Large intestine (tissue), 12 donors: ENCODE measurements at places on chromosomes 6 and 20. TPM values are rescaled to one million over a fixed set of nuclear protein-coding genes. Genes with fewer than 3 reads are reported as not detected.
A peak's percentile ranks its signal among the peaks of the same experiment; 100 is the strongest.

DNA sequence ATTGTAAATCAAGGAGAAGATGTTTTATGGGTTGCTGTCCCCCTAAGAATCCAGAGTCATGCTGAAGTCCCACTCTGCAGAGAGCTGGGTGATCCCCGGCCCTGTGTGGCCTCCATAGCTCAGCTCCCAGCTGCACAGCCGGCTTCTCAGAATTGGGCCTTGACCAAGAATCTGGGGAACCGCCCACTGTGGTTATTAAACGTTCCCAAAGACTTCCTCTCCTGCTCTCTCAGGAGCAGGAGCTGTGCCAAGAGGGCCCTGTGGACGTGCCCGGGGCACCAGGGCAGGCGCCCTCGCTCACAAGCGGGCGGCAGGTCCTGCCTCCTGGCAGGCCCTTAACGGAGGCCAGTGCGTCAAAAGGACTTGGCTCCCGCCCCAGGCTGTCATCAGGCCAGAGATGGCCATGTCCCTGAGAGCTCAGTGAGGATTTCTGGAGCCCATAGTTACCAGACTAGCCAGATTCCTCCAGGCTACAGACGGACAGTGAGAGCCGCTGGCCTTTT lies 30.4 kb downstream of the ZC3H12D start:
- peaks cover 3% of the 10 kb centered on the region for H3K27me3 ChIP-seq
- H3K27ac ChIP-seq: no peak overlapping the region
- H3K36me3 ChIP-seq: no peaks in the 10 kb centered on the region
- no peak overlapping the region for H3K4me3 ChIP-seq

GRCh38 chr6:156378853-156379252 lies 398.3 kb upstream of the ARID1B start:
- no peak overlapping the region for H3K4me3 ChIP-seq
- H3K36me3 ChIP-seq: no peaks in the 10 kb centered on the region
- H3K27me3 ChIP-seq: no peaks in the 10 kb centered on the region
- no peaks in the 10 kb centered on the region for H3K4me1 ChIP-seq

GRCh38 chr20:51758978-51759544 lies 9.1 kb downstream of the ATP9A start:
- no peaks in the 10 kb centered on the region for H3K27me3 ChIP-seq
- peak overlapping the region; percentile 80 for H3K27ac ChIP-seq
- H3K4me3 ChIP-seq: no peak overlapping the region
- peaks cover 28% of the 10 kb centered on the region for H3K4me1 ChIP-seq
- DNase-seq: no peak

DNA sequence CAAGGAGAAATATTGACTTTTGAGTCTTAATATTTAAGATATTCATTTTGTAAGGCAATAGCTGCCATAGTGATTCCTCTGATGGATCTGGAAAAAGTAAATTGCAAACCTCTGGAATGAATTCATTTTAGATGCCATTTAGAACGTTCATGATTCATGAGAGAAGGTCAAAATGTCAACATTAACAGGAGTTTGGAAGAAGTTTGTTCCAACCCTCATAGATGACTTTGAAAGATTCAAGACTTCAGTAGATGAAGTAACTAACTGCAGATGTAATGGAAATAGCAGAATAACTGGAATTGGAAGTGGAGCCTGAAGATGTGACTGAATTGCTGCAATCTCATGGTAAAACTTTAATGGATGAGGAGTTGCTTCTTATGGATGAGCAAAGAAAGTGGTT lies 100.9 kb upstream of the CCN2 start:
- no peak overlapping the region for H3K4me3 ChIP-seq
- H3K27ac ChIP-seq: no peak overlapping the region
- DNase-seq: no peak

- peaks cover 59% of the 10 kb centered on the region for H3K27me3 ChIP-seq
- no peak overlapping the region for H3K27ac ChIP-seq
- DNase-seq: no peak
- H3K4me3 ChIP-seq: no peak overlapping the region
- H3K4me1 ChIP-seq: no peaks in the 10 kb centered on the region
Measured at GRCh38 chr20:38715646-38716045, 8.6 kb upstream of the SLC32A1 start.

- no peak overlapping the region for H3K4me3 ChIP-seq
- no peak overlapping the region for H3K27ac ChIP-seq
- DNase-seq: no peak
- no peaks in the 10 kb centered on the region for H3K4me1 ChIP-seq
- H3K27me3 ChIP-seq: no peaks in the 10 kb centered on the region
- H3K36me3 ChIP-seq: no peaks in the 10 kb centered on the region
Measured at GRCh38 chr6:13907001-13907350, 17.8 kb upstream of the RNF182 start.

- no peak overlapping the region for H3K4me3 ChIP-seq
- H3K36me3 ChIP-seq: no peaks in the 10 kb centered on the region
- no peaks in the 10 kb centered on the region for H3K4me1 ChIP-seq
- H3K27ac ChIP-seq: no peak overlapping the region
Measured at GRCh38 chr20:1684872-1685271, 27.3 kb upstream of the SIRPG start.

DNA sequence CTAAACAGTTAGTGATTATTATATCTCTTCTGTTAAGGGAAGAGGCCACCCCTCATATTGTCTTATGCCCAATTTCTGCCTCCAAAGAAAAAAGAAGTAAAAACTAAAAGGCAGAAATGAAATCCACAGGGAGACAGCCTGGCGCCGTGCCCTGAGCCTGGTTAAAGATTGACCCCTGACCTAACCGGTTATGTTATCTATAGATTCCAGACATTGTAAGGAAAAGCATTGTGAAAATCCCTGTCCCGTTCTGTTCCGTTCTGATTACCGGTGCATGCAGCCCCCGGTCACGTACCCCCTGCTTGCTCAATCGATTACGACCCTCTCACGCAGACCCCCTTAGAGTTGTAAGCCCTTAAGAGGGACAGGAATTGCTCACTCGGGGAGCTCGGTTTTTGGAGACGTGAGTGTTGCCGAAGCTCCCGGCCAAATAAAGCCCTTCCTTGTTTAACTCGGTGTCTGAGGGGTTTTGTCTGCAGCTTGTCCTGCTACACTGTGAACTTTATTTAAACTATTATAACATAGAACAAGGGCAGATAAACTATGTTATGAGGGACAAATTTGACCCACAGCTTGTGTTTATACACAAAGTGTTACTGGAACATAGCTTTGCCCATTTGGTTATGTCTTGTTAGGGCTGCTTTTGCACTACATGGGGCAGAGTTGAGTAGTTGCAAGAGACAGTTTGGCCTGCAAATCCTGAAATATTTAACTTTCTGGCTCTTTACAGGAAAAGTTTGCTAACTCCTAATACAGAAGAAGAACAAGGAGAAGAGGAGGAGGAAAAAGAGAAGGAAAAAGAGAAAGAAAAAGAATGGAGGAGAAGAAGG lies 49.6 kb downstream of the CD24 start:
- peak overlapping the region; percentile 33 for H3K27ac ChIP-seq
- peak overlapping the region; percentile 21 for H3K4me3 ChIP-seq
- no peaks in the 10 kb centered on the region for H3K27me3 ChIP-seq
- peaks cover 4% of the 10 kb centered on the region for H3K4me1 ChIP-seq
- H3K36me3 ChIP-seq: no peaks in the 10 kb centered on the region

- no peaks in the 10 kb centered on the region for H3K27me3 ChIP-seq
- H3K4me3 ChIP-seq: no peak overlapping the region
- H3K36me3 ChIP-seq: no peaks in the 10 kb centered on the region
Measured at GRCh38 chr6:15434823-15435380, 189.0 kb downstream of the JARID2 start.

GRCh38 chr6:142592876-142593275 lies 291.1 kb downstream of the ADGRG6 start:
- no peaks in the 10 kb centered on the region for H3K36me3 ChIP-seq
- H3K27me3 ChIP-seq: peaks cover 2% of the 10 kb centered on the region
- no peak for DNase-seq
- no peaks in the 10 kb centered on the region for H3K4me1 ChIP-seq

DNA sequence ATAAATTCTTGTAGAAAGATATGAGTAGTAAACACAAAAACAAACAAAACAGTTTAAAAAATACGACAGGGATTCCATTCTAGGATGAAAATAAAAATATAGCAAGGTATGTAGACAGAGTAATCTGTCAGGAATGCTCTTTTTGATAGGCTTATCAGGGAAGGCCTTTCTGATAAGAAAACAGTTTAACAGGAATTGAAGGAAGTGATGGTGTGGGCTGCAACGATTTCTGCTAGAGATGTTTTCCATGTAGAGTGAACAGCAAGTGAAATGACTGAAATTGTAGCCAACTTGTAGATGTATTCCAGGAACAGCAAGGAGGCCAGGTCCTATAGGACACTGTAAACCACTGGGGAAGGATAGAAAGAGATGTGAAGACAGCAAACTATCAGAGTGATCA lies 689.7 kb upstream of the GJE1 start:
- H3K27ac ChIP-seq: no peak overlapping the region
- H3K4me1 ChIP-seq: no peaks in the 10 kb centered on the region
- no peaks in the 10 kb centered on the region for H3K36me3 ChIP-seq
- H3K4me3 ChIP-seq: no peak overlapping the region
- no peak for DNase-seq

DNA sequence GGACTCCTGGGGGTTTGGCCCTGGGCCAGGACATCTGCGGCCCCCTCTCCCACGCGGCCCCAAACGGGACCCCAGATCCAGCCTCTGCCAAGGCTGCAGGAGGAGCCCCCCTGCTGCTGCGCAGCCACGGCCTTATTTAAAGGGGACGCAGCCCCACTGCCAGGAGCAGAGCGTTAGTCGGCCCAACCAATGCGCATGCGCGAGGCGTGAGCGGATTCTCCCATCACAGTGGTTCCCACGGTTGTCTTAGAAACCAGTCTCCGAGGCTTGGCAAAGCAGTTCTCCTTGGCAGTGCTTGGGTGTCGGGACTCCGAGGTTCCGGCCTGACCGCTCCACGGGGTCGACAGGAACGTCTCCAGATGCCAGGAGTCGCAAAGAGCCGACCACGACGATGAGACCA lies 288.3 kb upstream of the ZNF337 start:
- H3K27me3 ChIP-seq: no peaks in the 10 kb centered on the region
- no peak overlapping the region for H3K27ac ChIP-seq
- DNase-seq: peak; percentile 51
- H3K36me3 ChIP-seq: no peaks in the 10 kb centered on the region
- H3K4me1 ChIP-seq: no peaks in the 10 kb centered on the region

GRCh38 chr20:25576783-25577530 lies 8.4 kb downstream of the NINL start:
- peaks cover 5% of the 10 kb centered on the region for H3K4me1 ChIP-seq
- no peak overlapping the region for H3K4me3 ChIP-seq
- no peak for DNase-seq
- H3K27ac ChIP-seq: no peak overlapping the region

GRCh38 chr6:12947967-12948366 lies 231.4 kb downstream of the PHACTR1 start:
- H3K27me3 ChIP-seq: no peaks in the 10 kb centered on the region
- no peaks in the 10 kb centered on the region for H3K36me3 ChIP-seq
- no peaks in the 10 kb centered on the region for H3K4me1 ChIP-seq
- DNase-seq: no peak
- no peak overlapping the region for H3K4me3 ChIP-seq

- H3K27ac ChIP-seq: no peak overlapping the region
- H3K27me3 ChIP-seq: no peaks in the 10 kb centered on the region
- DNase-seq: no peak
- no peak overlapping the region for H3K4me3 ChIP-seq
- peaks cover 7% of the 10 kb centered on the region for H3K4me1 ChIP-seq
- no peaks in the 10 kb centered on the region for H3K36me3 ChIP-seq
Measured at GRCh38 chr6:21840428-21840827, 246.9 kb downstream of the SOX4 start.

GRCh38 chr6:90304308-90304707 lies 7.7 kb upstream of the BACH2 start:
- H3K36me3 ChIP-seq: no peaks in the 10 kb centered on the region
- peaks cover 37% of the 10 kb centered on the region for H3K27me3 ChIP-seq
- no peak overlapping the region for H3K4me3 ChIP-seq
- DNase-seq: no peak

DNA sequence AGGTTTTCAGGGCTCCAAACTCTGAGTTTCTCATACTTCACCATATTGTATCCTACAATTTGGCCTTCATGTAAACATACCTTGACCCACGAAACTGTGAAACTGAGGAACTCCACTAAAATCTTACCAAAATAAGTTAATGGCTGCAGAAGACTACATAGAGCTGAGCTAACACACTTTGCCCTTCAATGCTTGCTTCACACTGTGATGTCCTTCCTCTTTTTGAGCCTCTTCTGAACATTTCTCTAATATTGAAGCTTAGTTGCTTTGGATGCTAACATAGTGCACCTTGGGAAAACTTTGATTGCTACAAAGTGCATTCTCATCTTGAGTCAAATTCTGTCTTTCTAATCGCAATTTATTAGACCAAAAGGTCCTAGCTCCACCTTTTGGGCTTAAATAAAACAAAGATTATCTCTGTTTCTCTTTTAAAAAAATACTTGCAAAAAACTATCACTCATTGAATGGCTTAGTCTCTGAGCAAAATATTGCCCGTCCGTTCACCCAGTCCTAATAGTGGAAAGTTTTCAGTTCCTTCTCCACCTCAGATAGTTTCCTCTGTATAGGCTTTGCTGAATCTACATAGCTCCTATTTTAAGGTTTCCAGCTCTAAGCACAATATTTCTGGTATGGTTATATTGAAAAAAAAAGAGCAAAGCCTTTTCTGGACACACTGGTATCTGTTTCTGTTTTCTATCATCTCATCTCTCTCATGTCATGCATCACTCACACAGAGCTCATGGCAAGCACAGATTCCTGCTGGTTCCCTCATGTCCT lies 494.6 kb downstream of the RFPL4B start:
- H3K27ac ChIP-seq: no peak overlapping the region
- no peaks in the 10 kb centered on the region for H3K36me3 ChIP-seq
- no peaks in the 10 kb centered on the region for H3K27me3 ChIP-seq
- H3K4me1 ChIP-seq: no peaks in the 10 kb centered on the region

- DNase-seq: no peak
- peaks cover 100% of the 10 kb centered on the region for H3K27me3 ChIP-seq
- no peak overlapping the region for H3K27ac ChIP-seq
Measured at GRCh38 chr20:38726804-38727606, 2.7 kb downstream of the SLC32A1 start.

DNA sequence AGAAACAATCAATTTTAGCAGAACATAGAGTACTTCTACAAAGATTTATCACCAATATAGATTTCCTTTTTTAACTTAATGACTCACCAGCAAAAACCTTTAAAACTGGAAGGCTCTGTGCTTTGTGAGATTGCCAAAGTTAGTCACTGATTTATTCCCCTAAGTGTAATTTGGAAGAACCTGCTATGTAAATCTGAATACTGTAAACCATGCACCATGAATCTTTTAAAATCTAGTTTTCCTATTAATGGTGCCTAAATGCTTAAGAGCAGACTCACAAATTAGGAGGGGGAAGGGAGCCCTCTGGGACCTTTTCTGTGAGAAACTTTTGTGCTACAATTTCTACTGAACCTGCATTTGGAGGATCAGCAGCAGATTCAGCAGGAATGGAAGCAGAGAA lies 57.8 kb upstream of the PNRC1 start:
- no peaks in the 10 kb centered on the region for H3K36me3 ChIP-seq
- DNase-seq: no peak
- H3K27me3 ChIP-seq: no peaks in the 10 kb centered on the region
- no peak overlapping the region for H3K4me3 ChIP-seq
- no peaks in the 10 kb centered on the region for H3K4me1 ChIP-seq
- no peak overlapping the region for H3K27ac ChIP-seq

The DDX43 gene
- 0.63 TPM for polyA plus RNA-seq

The PLN gene
- polyA plus RNA-seq: 18.4 TPM

The DHX16 gene
- polyA plus RNA-seq: 48.5 TPM

The AVP gene
- 0.49 TPM for polyA plus RNA-seq

The FNDC1 gene
- 22.0 TPM for polyA plus RNA-seq

The PSMB8 gene
- 47.3 TPM for polyA plus RNA-seq

The EYS gene
- polyA plus RNA-seq: 0.76 TPM

The ZBP1 gene
- polyA plus RNA-seq: 0.40 TPM

The PPP1R18 gene
- polyA plus RNA-seq: 23.0 TPM

The SRMS gene
- 0.16 TPM for polyA plus RNA-seq

The CD93 gene
- polyA plus RNA-seq: 17.3 TPM

The ULBP3 gene
- polyA plus RNA-seq: 1.8 TPM

The VGLL2 gene
- 0.25 TPM for polyA plus RNA-seq

The BHLHE23 gene
- not detected for polyA plus RNA-seq

The PLEKHG1 gene
- 7.2 TPM for polyA plus RNA-seq
